ENCODE measurements at places on chromosomes 2 and 18. TPM values are rescaled to one million over a fixed set of nuclear protein-coding genes. Genes with fewer than 3 reads are reported as not detected.
A peak's percentile ranks its signal among the peaks of the same experiment; 100 is the strongest.

NR4A2 gene
- 7.5 TPM for total RNA-seq

FOXD4L1 gene
- total RNA-seq = 0.33 TPM

TMEM163 gene
- 0.27 TPM for total RNA-seq

ERMN gene
- not detected for total RNA-seq

GYPC gene
- 83.6 TPM for total RNA-seq

CGREF1 gene
- total RNA-seq = not detected

SPTBN1 gene
- total RNA-seq = 381 TPM

MOGAT1 gene
- total RNA-seq = not detected

FOSL2 gene
- 36.3 TPM for total RNA-seq

- H3K27ac ChIP-seq = no peak overlapping the region
- DNase-seq = no peak
- no peaks in the 10 kb centered on the region for H3K27me3 ChIP-seq
- no peaks in the 10 kb centered on the region for H3K36me3 ChIP-seq
- H3K4me3 ChIP-seq = no peak overlapping the region
- H3K4me1 ChIP-seq = no peaks in the 10 kb centered on the region
These were observed 432.2 kb upstream of the HNRNPA3 start for GRCh38 chr2:176780348-176780747.

DNA sequence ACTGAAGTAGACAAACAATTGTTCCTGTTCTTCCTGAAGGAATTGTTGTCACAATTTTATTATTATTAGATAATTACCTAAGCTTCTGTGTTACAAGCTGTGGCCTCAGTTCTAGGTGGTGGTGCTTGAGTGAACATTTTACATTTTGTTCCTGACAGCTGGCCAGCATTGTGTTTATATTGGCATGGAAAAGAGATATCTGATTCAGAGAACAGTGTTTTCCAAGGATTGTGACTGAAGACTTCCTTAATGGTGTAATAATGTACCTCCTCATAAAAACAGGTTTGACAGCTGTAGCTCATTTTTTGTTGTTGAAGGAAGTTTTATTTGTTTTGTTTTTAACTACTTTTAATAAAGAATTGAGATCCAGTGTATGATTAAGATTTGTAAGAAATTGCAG lies 95.2 kb downstream of the EPB41L5 start:
- no peaks in the 10 kb centered on the region for H3K36me3 ChIP-seq
- H3K4me3 ChIP-seq = no peak overlapping the region
- peak; percentile 61 for DNase-seq
- H3K27me3 ChIP-seq = no peaks in the 10 kb centered on the region
- H3K27ac ChIP-seq = peak overlapping the region; percentile 72

DNA sequence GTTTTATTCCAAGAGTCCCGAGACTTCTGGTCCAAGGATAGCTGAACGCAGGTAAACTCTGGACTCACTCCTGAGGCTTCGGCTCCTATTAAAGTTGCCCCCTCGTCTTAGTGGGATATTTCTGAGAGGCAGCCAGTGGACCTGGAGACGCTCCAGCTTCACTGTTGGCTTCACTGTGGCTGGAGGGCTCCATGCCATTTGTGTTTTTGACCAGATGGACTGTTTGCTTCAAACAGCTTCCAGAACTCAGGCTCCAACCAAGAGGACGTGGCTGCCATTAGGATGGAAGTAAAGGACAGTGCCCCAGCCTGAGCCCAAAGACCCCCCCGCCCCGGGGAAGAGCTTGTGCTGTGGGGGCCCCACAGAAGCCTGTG lies 94.4 kb upstream of the LDAH start:
- no peaks in the 10 kb centered on the region for H3K4me1 ChIP-seq
- H3K27ac ChIP-seq = no peak overlapping the region
- no peaks in the 10 kb centered on the region for H3K27me3 ChIP-seq
- no peak for DNase-seq
- H3K4me3 ChIP-seq = no peak overlapping the region
- no peaks in the 10 kb centered on the region for H3K36me3 ChIP-seq

- no peak overlapping the region for H3K27ac ChIP-seq
- no peaks in the 10 kb centered on the region for H3K36me3 ChIP-seq
- H3K27me3 ChIP-seq = no peaks in the 10 kb centered on the region
- DNase-seq = no peak
- no peaks in the 10 kb centered on the region for H3K4me1 ChIP-seq
These were observed 502.2 kb downstream of the NRXN1 start for GRCh38 chr2:50529600-50530218.

DNA sequence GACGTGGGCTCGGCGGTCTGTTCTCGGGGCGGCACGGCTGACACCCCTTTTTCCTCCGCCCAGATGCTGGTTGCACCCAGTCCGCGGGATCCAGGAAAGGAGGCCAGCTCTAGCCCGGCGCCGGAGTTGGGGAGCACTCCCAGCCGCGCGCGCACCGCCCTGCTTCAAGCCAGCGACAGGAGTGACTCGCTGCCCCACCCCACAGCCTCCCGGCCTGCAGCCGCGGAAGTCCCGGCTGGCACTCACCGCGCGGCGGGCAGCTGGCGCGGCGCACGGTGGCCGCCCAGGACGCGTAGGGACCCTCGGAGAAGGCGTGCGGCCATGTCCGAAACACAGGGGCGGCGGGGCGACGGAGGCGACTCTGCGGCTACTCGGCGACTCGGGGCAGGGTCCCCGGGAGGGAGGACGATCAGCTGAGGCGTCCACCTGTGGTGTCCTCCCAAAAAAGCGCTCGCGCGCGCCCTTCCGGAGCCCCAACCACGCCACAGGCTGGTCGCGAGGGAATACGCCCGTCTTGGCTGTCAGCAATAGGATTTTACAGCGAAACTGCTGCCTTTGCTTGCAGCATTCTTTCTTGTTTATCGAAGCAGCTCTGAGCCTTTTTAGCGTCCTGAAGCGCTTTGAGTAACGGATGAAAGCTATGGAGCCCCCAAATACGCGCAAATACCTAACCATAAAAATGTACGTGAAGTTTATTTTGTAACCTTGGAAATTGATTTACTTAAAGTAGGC lies at the start of gene ACADL:
Gene ACADL (minus strand): TSS at position 507 of the 732 bp plus-strand sequence. CDS start 184 bp downstream, at position 323.
- H3K36me3 ChIP-seq = no peaks in the 10 kb centered on the region
- H3K27ac ChIP-seq = peak within 1 kb of the TSS; percentile 95
- H3K27me3 ChIP-seq = no peaks in the 10 kb centered on the region

DNA sequence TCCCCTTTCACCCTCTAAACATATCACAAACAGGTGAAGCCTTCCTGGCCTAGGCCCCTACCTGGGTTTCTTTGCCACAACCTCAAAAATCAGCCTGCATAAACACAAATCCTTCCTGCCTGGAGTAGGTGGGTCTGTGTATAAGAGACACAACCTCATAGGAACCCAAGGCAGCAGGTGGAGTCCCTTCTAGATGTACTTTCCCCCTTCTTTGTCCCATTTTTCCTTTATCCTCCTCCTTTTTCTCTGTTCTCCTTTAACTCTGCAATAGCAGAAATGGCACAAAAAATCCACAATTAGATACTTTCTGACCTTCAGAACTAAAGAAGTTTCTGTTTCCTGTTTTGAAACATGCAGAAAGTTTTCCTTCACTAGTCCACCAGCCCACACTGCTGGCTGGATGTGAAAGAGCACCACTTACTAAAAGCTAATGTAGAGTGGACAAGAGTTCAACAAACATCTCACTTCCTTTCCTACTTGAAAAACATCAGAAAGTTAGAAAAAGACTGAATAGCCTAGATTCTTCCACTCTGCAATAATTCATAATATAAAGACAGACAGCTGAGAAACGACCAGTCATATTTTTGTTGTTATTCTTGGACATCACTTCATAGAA lies 11.2 kb downstream of the SLC40A1 start:
- H3K4me1 ChIP-seq = peaks cover 9% of the 10 kb centered on the region
- H3K36me3 ChIP-seq = peaks cover 38% of the 10 kb centered on the region
- peak overlapping the region; percentile 37 for H3K27ac ChIP-seq
- peak; percentile 10 for DNase-seq
- H3K27me3 ChIP-seq = no peaks in the 10 kb centered on the region

DNA sequence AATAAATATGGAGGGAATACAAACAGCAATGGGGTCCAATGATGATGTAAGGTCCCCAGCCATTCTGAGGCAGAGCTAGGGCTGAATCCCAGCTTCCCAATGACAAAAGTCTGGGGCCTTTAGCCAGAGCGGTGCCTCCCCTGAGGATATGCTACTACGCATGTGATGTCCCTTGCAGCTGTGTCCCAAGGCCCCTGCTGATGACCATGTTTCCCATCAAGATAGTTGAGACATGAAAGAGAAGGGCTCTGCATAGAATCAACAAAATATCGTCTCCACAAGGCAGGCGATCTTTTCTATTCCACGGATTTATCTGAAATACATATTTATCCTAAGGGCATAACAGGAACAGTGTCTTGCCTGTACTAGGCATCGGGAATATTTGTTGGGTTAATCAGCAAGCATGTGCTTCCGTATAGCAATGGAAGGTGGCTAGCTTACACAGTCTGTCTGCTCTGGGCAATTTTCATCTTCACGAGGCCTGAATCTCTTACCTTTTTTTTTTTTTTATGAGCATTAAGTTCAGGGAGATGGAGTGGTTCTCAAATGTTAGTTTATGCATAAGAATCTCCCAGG lies 284.6 kb downstream of the CNTNAP5 start:
- no peaks in the 10 kb centered on the region for H3K36me3 ChIP-seq
- DNase-seq = no peak
- no peaks in the 10 kb centered on the region for H3K4me1 ChIP-seq
- no peaks in the 10 kb centered on the region for H3K27me3 ChIP-seq

- no peak overlapping the region for H3K27ac ChIP-seq
- peak; percentile 5 for DNase-seq
- peaks cover 11% of the 10 kb centered on the region for H3K27me3 ChIP-seq
- H3K4me1 ChIP-seq = peaks cover 9% of the 10 kb centered on the region
- H3K4me3 ChIP-seq = no peak overlapping the region
These were observed 1.1 kb downstream of the PTH2R start for GRCh38 chr2:208407667-208408066.

GRCh38 chr18:33757037-33757436 lies 179.0 kb downstream of the ASXL3 start:
- no peaks in the 10 kb centered on the region for H3K36me3 ChIP-seq
- no peak for DNase-seq
- H3K4me1 ChIP-seq = no peaks in the 10 kb centered on the region
- H3K27ac ChIP-seq = no peak overlapping the region
- no peak overlapping the region for H3K4me3 ChIP-seq

DNA sequence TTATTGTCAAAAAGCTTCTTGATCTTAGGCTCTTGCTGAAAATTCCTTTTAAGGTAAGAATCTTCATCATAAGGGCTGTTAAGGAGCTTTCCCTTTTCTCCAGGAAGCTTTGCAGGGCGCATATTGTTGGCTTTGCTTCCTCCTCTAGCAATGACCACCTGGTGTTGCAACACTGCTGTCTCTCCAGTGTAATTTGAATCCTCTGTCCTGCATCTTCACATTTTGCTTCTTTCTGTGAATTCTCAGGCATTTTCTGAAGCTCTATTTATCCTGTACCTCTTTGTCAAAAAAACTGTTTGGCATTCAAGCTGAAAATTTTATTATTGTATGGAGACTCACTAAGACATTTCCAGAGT lies 533.1 kb upstream of the CHAC2 start:
- H3K4me3 ChIP-seq = no peak overlapping the region
- H3K27me3 ChIP-seq = no peaks in the 10 kb centered on the region
- DNase-seq = no peak

GRCh38 chr2:201696151-201696659 lies 2.2 kb downstream of the MPP4 start:
- DNase-seq = no peak
- no peak overlapping the region for H3K4me3 ChIP-seq
- H3K27me3 ChIP-seq = no peaks in the 10 kb centered on the region
- no peaks in the 10 kb centered on the region for H3K4me1 ChIP-seq
- H3K36me3 ChIP-seq = peaks cover under 1% of the 10 kb centered on the region

DNA sequence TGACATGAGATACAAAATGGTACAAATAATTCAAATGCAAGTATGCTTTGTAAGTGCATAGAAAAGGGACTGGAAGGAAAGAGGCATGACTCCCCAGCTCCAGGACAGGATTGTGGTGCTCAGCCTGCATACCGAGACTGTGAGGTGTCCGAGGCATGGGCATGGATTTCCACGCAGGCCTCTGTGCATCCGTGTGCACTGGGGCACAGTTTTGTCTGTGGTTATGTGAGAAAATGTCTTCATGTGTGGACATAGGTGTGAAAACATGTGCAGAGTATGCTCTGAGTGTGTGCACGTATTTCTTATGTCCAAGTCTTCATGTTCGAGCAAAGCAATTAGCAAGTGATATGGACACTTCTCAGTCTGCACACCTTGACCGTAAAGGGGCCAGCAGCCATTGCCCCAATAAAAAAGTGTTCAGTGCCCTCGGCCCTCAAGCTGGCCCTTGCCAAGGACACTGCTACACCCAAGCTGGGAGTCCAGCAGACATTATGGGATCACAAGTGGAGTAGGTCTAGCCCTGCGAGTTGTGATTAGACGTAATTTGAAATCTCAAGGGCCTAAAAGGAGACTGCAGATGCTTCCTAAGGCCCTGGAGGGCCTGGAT lies 120.7 kb downstream of the CYP26B1 start:
- no peaks in the 10 kb centered on the region for H3K27me3 ChIP-seq
- no peak overlapping the region for H3K4me3 ChIP-seq
- H3K36me3 ChIP-seq = no peaks in the 10 kb centered on the region
- no peak for DNase-seq
- no peaks in the 10 kb centered on the region for H3K4me1 ChIP-seq

- H3K4me3 ChIP-seq = no peak overlapping the region
- H3K27ac ChIP-seq = no peak overlapping the region
- no peaks in the 10 kb centered on the region for H3K4me1 ChIP-seq
- no peak for DNase-seq
These were observed 1043.9 kb downstream of the TMEM182 start for GRCh38 chr2:103805746-103806145.

- no peaks in the 10 kb centered on the region for H3K27me3 ChIP-seq
- H3K36me3 ChIP-seq = no peaks in the 10 kb centered on the region
- H3K27ac ChIP-seq = no peak overlapping the region
- no peaks in the 10 kb centered on the region for H3K4me1 ChIP-seq
These were observed 309.5 kb upstream of the HS6ST1 start for GRCh38 chr2:128628206-128628605.

- no peaks in the 10 kb centered on the region for H3K27me3 ChIP-seq
- H3K36me3 ChIP-seq = no peaks in the 10 kb centered on the region
- H3K4me3 ChIP-seq = no peak overlapping the region
- DNase-seq = no peak
- no peaks in the 10 kb centered on the region for H3K4me1 ChIP-seq
- no peak overlapping the region for H3K27ac ChIP-seq
These were observed 28.7 kb upstream of the LYPD6B start for GRCh38 chr2:149009576-149010461.

- H3K4me1 ChIP-seq = no peaks in the 10 kb centered on the region
- H3K4me3 ChIP-seq = no peak overlapping the region
These were observed 154.2 kb upstream of the DLX2 start for GRCh38 chr2:172256886-172257285.

- H3K4me1 ChIP-seq = peaks cover 8% of the 10 kb centered on the region
- DNase-seq = no peak
- no peaks in the 10 kb centered on the region for H3K27me3 ChIP-seq
- no peaks in the 10 kb centered on the region for H3K36me3 ChIP-seq
These were observed 139.9 kb downstream of the TANC1 start for GRCh38 chr2:159108181-159108893.

- H3K36me3 ChIP-seq = no peaks in the 10 kb centered on the region
- no peak for DNase-seq
- H3K4me1 ChIP-seq = no peaks in the 10 kb centered on the region
- H3K4me3 ChIP-seq = no peak overlapping the region
- H3K27ac ChIP-seq = no peak overlapping the region
- no peaks in the 10 kb centered on the region for H3K27me3 ChIP-seq
These were observed 15.6 kb downstream of the ARL4C start for GRCh38 chr2:234481301-234481700.

Data from thyroid gland (tissue), 4 donors.